Stimulated activated CD8-positive, alpha-beta memory T cell treated with anti-CD3 and anti-CD28 coated beads, Interleukin-7, amount 100 ng/mL, for 24 hours (primary cell): ENCODE measurements at places on chromosomes 7 and 10.

DNA sequence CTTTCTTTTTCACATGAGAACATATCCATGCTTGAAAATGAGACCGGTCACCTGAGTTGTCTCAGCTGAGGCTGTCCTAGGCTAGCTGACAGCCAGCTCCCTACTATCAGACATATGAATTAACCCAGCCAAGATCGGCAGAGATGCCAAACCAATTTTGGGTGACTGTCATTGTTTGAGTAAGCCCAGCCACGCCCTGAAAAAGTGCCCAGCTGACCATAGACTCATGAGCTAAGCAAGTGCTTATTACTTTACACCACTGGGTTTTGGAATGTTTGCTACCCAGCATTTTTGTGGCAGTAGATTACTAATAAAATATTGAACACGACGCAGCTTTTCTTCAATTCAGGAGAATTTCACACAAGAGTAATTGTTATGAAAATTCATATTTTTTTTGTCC is 265.2 kb upstream of the LYZL1 start:
- no peak for DNase-seq

DNA sequence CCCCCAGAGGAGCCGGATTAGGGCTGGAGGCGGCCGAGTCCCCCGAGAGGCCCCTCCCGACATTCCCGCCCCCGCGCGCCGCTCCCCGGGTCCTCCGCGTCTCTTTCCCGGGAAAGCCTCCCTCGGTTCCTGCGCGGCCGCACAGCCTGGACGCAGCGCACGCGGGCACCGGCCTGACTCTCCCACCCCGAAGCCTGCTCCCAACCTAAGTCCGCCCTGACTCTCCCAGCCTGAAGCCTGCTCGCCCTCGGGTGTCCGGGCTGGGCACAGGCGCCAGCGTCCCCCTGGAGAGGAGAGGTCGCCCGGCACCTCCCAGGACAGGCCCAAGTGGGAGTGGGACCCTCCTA is 441 bp upstream of the VENTX start:
- DNase-seq = no peak

DNA sequence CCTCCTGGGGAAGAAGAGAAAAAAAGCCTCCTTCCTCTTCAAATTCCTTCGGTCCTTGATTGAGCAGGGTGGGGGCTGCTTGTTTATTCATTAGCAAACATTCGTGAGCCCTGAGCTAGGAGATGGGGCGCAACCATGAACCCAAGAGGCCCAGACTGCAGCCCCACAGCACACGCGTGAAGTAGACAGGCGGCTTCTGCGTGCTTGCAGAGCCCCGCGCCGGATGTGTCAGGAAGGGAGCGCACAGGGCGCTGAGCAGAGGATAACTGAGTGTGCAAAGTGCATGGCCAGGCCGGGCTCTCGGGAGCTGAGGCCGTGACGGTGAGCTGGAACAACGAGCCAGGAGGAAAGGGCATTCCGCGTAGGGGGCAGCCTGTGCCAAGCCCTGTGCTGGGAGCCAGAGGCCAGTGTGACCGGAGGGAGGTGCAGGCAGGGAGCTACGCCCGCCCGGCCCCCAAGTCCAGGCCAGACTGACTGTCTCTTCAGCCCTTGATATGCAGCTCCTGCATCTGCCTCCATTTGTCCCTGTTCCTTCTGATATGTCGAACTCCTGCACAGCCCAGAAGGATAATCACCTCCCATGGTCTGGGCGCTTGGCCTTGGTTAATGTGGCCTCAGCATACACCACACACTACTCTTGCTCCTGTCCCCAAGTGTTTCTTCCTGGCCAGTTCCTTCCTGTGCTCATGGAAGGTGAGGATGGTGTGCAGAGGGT is 4.6 kb downstream of the FOXL3 start:
- no peak for DNase-seq

GRCh38 chr10:62853710-62854109 is 37.5 kb upstream of the EGR2 start:
- no peak for DNase-seq

GRCh38 chr10:33478675-33479125 is 144.2 kb upstream of the NRP1 start:
- DNase-seq = no peak

- DNase-seq = no peak
Observed at GRCh38 chr10:113693348-113693747, 13.6 kb downstream of the CASP7 start.

- no peak for DNase-seq
Observed at GRCh38 chr7:70380421-70381015, 751.4 kb upstream of the GALNT17 start.

DNA sequence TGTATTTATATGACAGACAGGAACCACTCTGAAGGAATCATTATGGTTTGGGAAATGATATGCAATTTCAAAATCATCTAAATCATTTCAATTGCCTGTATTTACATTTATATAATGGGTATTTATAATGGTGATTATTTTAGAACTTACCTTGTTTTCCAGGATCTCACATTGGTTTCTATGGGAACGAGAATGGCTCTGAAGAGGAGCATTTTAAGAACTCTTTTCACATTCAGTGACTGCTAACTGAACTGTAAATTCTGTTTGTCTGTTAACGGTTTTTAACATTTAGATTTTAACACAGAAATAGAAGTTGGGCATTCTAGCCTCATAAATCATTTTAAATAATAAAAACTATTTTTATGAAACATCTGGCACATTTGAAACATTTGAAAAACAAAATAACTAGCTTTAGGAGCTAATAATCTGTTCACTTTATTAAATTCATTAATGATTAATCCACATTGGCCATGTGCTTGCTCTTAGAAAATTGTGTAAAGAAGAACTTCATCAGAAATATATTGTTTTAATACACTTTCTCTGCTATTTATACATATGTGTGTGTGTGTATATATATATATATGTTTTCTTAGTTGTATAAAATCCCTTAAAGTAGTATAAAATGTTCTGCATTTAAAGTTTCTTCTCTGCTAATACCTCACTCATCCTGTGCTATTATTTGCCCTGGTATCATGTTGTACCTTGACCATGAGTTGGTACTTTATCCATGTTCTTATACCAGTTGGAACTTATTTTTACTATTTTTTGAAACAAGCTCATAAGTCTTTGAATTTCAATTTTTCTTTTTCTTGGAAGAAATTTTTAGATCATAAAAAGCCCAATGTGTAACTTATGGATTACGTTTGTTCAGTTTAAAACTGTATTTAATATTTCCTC is 8.7 kb upstream of the SEM1 start:
- DNase-seq = no peak

DNA sequence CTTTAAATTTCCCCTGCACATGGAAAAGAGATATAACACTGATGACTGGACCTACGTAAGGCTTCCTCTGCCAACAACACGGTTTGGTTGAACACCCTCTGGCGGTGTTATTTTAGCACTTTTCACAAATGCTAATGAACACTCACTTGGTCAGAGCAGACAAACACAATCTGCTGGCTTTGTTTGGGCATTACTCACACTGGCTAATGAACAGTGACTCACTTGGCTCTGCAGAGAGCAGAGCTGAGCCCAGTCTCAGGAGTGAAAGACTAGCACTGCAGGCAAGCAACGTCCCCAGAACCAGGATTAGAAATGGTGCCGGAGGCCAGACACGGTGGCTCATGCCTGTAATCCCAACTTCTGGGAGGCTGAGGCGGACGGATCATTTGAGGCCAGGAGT is 430.8 kb downstream of the PLXNA4 start:
- no peak for DNase-seq
